SK-N-DZ (cell line): ENCODE measurements at places on chromosomes 12 and 14.

- DNase-seq: no peak
Measured at GRCh38 chr14:53355581-53356112, 202.5 kb upstream of the DDHD1 start.

DNA sequence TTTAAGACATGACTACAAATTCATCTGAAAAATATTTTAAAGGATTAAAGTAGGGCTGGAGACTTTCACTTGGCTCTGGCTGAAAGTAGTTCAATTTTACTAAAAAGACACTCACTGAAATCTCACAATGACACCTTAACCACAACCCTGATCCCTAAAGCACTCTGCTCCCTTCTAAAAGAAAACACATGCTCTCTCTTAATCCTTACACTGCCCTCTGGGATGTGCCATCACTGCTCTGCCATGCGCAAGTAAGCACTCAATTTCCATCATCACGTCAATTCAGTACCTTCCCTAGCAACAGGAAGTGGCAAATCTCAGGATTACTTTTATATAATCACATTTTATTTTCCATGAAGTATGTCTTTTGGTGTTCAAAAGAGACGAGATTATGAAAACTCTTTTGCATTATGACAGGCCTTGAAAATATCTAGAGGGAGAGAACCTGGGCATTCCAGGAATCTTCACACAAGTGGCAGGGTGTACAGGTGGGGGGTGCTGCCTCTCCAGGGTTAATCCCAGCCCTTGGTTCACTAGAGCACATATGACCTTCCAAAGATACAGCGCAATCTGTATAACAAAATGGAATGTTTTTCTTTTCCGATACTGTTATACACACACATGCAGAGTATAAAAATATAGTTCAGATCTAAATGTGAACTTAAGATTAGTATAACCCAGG is 7.3 kb downstream of the ATG14 start:
- no peak for DNase-seq

- no peak for DNase-seq
Measured at GRCh38 chr12:1502379-1502720, 92.0 kb downstream of the FBXL14 start.

DNA sequence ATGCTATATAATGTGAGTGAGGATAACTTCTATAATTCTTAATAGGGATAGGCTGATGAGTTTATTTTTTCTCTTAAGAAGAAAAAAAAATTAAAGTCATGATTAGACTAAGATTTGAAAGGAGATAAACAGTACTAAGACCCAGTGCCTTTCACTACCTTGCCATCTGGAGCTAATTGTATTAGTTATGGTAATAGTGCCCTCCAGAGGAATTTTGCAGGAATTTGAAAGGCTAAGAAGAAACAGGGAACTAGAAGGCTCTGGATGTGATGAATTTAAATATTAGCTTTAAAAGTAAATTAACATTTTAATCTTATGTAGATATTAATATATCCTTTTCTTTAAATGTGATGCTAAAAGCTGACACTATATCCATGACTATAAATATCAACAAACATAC is 36.6 kb upstream of the PIK3C2G start:
- DNase-seq: peak; percentile 15

GRCh38 chr12:58313091-58313855 is 371.9 kb downstream of the ATP23 start:
- DNase-seq: no peak

DNA sequence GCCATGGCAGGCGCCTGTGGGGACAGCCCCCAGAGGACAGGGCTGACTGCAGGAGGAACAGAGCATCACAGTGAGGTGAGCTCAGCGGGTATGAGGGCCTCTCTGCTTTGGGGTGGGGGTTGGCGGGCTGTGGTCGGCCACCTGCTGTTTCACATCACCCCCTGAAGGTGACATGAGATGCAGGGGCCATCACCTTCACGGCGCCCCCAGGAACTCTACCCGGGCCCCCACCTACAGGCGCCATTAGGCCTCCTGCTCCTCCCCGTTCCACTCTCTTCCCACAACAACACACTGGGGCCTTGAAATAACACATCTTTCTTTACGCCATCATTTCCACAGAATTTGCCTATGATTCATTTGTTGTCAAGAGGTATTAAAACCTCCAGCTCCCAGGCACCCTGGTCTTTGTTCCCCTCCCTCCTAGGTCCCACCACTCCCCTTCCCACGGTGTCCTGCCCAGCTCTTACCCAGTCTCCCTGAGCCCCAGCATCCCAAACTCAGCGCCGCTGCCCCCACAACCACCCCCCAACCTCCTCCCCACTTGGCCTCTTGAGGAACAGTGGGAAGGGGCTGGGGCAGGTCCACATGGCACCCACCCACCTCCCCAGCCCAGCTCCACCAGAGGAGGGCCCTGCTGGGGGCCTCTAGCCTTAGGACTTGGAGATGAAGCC is 12.7 kb upstream of the HDAC7 start:
- DNase-seq: no peak

DNA sequence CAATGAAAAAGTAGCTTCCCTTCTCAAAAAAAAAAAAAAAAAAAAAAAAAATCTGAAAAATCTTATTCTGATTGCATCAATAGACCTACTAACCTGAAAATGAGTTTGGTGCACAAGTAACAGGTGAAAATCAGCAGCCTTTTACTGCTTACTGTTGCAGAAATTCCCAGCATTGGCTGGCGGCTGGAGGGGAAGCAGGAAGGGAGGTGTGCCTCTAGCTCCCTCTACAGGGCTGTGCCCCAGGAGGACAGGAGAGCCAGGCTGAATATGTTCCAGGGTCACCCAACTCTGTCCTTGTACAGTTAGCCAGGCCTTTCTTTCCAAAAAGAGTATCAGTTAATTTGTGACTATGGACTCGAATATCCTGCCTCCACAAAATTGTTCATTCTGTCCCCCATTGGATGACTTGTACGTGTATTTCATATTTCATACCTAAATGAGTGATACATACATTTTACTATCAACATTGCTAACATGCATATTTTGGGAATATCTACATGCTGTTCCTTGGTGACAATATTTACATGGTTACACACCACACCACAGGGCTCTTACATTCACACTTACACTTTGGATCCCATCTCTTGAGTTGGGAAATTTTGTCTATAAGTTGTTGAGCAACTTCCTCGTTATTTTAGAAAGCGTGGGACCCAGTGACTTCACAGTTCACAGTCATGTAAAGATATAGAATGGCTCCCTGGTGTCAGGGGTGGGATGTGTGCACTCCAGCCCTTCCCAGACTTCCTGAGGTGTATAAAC is 124.8 kb downstream of the SAMD4A start:
- peak; percentile 9 for DNase-seq

GRCh38 chr14:96139169-96139568 is 65.5 kb upstream of the BDKRB2 start:
- DNase-seq: no peak

- DNase-seq: no peak
Measured at GRCh38 chr14:93643127-93643526, 145.2 kb downstream of the PRIMA1 start.

DNA sequence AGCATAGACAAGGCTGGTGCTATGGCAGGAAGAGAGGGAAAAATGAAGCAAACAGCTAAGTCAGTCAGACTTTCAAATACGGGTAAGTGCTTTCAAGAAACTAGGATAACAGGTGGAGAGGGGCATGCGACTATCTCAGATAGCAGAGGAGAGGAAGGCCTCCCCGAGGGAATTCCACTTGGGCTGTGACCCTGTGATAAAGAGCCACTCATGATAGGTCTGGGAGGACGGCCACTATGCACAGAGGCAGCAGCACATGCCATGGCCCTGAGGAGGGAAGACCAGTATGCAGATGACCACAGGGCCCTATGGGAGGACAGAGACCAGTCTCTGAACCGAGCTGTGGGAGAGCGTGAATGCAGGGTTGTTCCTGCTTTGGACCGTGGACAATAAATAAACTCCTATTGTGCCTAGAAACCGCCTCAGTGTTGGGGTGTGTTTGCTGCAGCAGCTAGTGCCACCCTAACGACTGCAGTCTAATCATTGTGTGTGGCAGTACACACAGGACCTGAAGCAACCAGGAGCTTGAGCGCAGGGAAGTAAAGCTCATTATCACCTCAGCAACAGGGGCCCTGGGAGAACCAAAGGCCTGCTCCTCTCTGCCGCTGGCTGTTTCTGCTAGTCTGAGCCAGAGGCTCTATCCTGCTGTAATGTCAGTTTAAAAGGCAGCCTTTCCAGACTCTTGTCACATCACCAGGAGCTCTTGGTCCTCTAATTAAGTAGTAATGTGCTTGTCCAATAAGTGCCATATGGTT is 119.1 kb downstream of the CACNA1C start:
- DNase-seq: no peak

DNA sequence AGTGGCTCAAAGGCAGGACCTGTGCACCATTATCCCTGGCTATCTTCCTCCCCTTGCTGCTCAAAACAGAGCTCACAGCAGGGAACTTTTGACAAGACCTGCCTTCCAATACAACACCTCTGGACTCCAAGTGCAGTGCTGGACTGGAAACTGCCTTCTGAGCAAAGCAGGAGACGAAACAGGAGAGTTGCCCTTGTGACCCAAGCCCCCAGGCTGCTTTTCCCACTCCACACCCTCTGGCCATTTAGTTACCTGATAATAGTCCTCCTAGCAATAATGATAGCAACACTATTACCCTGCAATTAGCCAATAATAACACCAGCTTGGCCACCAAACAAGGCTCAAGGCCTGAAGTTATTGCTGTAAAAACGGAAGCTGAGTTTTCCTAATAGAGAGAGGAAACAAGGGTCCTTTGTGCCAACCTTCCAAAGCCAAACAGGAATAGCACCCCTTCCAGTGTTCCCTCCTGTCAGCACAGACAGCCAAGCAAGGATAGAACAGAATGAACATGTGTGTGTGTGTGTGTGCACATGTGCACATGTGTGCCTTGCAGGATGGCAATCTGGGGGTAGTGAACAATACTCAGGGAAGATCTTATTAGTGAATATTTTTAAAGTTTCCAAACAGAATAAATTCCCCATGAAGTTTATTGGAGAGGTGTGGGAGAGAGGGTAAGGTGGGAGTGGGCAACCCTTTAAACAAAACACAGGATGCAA is 9.2 kb upstream of the KRT73 start:
- DNase-seq: no peak

DNA sequence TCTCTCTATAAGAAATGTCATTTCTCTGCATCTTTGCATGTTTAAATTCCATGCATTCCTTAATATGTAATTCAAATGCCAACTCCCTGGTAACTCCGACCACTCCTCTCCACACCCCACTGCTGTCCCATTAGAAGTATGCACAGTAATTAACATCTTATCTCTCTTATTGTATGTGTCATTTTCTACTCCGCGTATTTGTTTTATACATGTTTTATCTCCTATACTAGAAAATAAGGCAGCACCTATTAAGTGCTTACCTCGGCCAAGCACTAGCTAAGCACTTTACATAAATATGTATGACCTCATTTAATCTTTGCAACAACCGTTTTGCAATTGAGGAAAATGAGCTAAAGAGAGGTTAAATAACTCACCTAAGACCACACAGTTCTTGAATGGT is 469.8 kb downstream of the BCAT1 start:
- no peak for DNase-seq

- no peak for DNase-seq
Measured at GRCh38 chr14:57930241-57930975, 64.5 kb upstream of the SLC35F4 start.

DNA sequence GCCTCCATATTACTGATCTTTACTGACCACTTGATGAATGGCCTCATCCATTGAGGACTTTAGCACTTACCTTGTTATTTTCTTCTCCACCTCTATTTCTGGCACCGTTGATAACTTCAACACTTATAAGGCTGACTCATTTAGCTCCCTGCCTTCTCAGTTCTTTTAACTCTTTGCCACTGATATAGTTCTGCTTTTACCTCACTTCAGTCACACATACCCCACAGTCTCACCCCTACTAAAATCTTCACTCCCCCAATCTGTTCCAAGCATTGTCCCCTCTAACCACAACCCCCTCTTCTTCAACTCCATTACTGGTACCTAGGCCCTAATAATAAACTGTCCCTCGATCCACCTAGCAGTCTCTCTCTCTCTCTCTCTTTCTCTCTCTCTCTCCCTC is 141.0 kb downstream of the PAH start:
- DNase-seq: no peak

- no peak for DNase-seq
Measured at GRCh38 chr12:116919247-116919661, 8.5 kb downstream of the FBXW8 start.

- no peak for DNase-seq
Measured at GRCh38 chr12:109940339-109940923, 40.4 kb downstream of the TCHP start.

GRCh38 chr12:102568276-102568675 is 87.9 kb upstream of the IGF1 start:
- no peak for DNase-seq

DNA sequence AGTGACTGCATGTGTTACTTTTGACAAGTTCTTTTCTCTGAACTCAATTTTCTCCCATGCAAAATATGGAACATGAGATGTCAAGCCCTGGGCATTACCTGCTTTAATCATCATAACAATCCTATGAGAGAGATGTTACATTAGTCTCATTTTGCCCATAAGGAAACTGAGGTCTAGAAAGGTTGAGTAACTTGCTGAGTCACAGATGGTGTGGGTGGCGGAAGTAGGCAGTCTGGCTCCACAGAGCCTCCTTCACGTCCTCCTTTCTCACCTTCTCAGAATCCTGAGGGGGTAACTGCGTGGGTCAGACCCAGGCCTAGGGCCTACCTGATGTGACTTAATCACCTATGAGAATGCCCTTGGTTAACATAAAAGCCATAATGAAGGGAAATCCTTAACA is 50.7 kb downstream of the TMTC1 start:
- no peak for DNase-seq

- DNase-seq: no peak
Measured at GRCh38 chr12:95546491-95546813, 4.8 kb downstream of the USP44 start.

DNA sequence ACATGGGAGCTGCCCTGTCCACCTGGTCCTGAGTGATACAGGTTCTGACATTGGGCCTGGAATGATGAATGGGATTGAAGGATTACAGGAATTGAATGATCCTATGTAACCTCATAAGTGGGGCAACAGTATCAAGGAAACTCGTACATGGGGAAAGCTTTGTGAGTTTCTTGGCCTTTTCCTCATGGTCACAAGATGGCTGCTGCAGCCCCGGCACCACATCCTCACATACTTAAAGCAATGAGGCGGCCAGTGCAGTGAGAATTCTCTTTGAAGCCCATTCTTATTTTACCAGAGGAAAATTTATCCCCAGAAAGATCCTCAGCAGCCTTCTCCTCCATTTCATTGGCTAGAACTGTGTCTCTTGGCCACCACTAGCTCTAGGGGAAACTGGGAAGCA is 91.9 kb downstream of the AACS start:
- no peak for DNase-seq

DNA sequence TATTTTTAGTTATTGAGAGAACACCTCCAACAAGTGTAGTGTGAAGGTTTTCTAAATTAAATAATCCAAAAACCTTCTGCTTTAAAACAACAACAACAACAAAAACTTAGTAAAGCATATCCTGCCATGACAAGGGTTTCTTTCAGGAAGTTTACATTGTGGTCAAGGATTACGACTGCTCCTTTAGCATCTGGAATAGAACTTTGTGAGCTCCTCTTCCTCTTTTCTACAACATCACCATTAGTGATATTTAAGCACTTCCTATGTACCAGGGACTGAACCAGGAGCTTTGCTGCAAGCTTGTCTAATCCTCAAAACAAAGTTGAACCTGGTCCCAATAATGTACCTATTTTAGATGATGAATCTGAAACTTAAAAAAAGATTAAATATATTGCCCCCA is 315.4 kb upstream of the KITLG start:
- DNase-seq: no peak
